NCI-H446 treated with DMSO at 0.1 percent for 48 hours (cell line): ENCODE measurements at places on chromosomes 4 and X.

DNA sequence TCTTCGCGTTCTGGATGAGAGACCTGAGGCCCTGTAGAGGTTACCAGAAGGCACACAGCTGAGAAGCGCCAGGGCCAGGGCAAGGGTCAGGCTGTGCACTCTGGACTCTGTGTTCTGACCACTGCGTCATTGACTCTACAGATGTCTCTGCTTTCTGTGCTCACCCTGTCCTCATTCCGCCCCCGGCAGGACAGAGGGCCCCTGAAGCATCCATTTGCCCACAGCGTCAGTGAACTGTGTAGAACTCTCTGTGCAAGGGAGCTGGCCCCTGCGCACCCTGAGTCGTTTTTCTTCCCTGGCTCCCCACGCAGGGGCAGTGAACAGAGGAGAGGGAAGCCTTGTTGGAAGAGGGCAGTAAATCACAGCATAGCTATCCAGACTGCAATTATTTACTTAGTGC is 6.1 kb upstream of the WAS start:
- DNase-seq: no peak

GRCh38 chr4:15253349-15253748 is 174.5 kb upstream of the C1QTNF7 start:
- no peak for DNase-seq

- no peak for DNase-seq
Observed at GRCh38 chr4:42718336-42718735, 61.4 kb upstream of the ATP8A1 start.

DNA sequence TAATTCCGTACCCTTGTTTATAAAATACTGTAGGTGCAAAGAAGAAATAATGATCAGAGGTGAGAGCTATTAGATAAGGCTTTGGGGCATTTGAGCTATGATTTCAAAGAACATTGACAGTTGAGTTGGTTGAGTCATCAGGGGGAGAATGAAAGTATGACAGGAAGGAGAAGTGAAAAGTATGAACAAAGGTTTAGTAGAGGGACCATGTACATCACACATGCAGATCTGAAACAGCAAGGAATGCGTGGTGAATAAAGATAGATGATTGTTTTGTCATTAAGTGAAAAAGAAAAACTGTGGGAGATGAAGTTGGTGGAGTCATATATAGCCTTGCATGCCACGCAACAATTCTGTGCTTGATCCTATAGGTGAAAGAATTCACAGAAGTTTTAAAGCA is 163.1 kb downstream of the ARAP2 start:
- no peak for DNase-seq

- DNase-seq: no peak
Observed at GRCh38 chr4:26028793-26029567, 115.0 kb downstream of the SMIM20 start.

DNA sequence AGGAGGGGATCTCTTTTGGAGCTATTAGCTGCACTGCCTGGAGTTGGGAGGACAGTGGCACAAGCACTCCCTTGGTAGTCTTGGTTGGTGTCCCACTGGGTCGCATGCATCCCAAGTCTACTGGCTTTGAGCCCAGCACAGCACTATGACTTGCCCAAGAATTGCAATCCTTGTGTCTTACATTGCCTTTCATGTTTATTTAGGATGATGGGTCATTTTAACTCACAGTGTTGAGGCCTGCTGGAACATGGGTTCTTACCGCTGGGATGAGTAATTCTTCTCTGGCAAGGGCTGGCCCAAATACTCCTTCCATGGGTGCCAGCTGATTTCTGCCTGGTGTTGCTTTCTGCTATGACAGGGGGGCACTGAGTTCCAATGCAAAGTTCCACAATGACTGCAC is 185.5 kb downstream of the TEX13C start:
- DNase-seq: no peak

DNA sequence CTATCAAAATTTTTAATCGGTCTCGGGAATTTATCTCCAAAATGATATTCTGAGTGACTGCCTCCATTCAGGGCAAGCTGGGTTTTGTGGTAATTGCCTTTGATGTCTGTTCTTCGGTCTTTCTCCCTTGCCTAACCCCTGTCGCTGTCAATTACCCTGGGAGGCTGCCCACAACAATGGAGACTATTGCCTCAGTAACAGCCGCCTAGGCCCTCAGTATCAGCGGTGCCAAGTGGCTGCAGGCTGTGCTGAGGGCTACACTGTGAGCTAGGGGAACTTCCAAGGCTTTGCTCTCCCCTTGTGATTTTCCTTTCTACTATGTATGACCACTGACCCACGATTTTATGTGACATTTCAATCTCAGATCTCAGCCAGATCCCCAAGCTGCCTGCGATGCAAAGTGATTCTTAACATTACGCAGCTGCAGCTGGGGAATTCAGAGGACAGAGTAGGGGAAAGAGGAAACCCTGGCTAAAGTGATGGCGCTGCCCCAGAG is 36.3 kb upstream of the REST start:
- DNase-seq: no peak

- no peak for DNase-seq
Observed at GRCh38 chrX:85136409-85136808, 107.2 kb downstream of the SATL1 start.

DNA sequence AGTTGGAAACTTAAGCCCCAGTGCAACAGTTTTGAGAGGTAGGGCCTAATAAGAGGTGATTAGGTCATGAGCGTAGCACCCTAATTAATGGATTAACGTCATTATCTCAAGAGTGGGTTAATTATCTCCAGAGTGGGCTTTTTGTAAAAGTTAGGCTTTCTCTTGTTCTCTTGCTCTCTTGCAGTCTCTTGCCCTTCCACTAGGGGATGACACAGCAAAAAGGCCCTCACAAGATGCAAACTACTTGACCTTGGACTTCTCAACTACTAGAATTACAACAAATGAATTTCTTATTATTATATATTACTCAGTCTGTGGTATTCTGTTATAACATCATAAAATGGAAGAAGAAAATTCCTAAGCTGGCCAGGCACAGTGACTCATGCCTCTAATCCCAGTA is 22.1 kb upstream of the NDST3 start:
- no peak for DNase-seq

DNA sequence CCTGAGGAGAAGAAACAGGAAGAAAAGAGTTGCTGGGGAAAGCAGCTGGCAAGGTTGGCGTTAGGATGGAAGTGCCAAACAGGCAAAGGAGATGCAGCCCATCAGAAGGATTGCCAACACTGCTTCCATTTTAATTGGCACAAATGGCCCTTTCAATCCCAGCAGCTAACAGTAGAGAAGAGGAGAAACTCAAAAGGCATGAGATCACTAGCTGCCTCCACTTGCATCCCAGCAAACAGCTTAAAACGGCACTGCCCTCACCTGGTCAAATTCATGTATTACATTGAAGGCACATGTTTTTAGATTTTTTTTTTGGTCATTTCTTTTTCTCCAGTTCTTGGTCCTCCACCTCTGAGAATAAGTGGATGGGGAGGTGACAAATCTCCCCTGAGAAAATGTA is 14.9 kb upstream of the LOC101059915 start:
- DNase-seq: peak; percentile 5

GRCh38 chr4:26308568-26308967 is 12.2 kb upstream of the RBPJ start:
- no peak for DNase-seq

GRCh38 chrX:68693481-68694434 is 46.3 kb downstream of the STARD8 start:
- DNase-seq: no peak

DNA sequence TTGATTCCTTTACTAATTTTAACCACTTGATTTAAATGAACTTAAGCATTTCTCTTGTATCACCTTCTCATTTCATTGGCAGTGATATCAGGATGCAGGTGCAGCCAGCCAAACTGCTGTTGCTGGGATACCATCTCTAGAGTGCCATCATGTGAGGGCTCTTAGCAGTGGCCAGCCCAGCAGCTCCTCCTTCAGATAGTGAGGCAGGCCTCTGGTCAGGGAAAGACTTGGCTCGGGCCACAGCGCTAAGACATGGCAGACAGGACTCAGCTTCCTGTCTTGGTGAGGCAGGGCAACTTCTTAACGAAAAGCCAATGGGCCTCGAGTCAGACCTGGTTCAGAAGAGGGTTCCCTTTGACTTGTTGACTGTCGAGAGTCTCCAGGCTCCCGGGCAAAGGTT is 50.0 kb downstream of the NOP14 start:
- DNase-seq: no peak
